SW480 (cell line): ENCODE measurements at places on chromosomes 7 and 10.

- no peak for DNase-seq
These were observed 74.6 kb upstream of the IKZF1 start for GRCh38 chr7:50229964-50230363.

GRCh38 chr10:13349463-13350274, 1.6 kb upstream of the SEPHS1 start:
- peak; percentile 38 for DNase-seq

- no peak for DNase-seq
These were observed 1481.3 kb downstream of the GATA3 start for GRCh38 chr10:9535744-9536143.

DNA sequence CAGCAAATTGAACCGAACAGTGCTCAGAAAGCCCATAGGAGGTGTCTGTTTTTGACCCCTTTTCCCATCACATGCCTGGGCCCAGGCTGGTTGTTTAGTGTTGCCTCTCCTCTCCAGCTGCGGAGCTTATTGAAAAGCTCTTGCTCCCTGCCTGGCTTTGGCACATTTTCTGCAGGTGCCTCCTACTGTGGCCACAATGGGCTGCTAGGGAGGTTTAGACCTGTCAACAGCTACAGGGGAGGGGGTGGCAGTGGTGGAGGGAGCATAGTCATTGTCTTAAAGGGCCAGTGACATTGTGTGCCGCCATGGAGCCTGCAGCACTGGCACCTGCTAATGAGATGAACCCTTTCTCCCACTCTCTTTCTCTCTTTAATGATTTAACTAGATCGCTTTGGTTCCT, 13.2 kb upstream of the ENO4 start:
- DNase-seq = no peak

DNA sequence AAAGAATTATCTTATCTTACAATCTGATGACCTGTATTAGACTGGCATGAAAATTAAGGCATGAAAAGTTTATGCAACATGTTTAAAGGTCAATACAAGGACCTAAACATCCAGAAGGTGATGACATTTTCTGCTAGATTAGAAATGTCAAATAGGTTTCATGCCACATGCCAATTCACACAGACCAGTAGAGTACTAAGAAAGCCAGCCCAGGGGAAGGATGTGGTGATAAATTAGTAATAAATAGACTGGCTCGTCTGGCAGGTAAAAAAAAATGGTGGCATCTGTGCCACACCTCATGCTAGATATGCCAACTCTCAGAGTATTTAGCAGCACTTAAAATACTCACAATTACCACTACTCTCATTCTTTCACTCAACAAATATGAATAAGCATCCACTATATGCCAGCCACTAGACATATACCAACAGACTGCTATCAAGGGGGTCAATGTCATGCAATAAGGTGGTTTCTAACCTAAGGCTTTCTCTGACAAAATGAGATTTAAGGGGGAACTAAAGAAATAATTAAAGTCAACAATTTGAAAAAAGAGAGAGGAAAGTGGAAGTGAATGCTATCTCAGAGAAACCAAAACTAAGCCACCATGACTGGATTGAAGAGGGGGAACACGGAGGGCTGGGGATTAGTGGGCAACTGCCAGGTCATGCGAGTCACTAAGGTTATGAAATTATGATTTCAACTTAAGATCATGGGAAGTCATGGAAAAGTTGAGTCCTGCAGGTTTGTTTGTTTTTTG, 83.5 kb downstream of the SGMS1 start:
- no peak for DNase-seq

DNA sequence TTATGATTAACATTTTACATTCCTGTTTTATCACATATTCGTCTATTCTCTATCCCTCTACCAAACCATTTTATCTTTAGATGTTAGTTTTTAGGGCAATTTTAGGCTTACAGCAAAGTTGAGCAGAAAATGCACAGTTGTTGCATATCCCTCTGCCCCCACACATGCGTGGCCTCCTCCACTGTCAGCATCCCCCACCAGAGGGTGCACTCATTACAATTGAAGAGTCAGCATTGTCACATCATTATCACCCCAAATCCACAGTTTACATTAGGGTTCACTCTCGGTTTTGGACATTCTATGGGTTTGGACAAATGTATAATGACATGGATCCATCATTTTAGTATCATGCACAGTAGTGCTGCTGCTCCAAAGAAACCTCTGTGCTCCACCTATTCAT, 86.4 kb downstream of the WDR37 start:
- no peak for DNase-seq

DNA sequence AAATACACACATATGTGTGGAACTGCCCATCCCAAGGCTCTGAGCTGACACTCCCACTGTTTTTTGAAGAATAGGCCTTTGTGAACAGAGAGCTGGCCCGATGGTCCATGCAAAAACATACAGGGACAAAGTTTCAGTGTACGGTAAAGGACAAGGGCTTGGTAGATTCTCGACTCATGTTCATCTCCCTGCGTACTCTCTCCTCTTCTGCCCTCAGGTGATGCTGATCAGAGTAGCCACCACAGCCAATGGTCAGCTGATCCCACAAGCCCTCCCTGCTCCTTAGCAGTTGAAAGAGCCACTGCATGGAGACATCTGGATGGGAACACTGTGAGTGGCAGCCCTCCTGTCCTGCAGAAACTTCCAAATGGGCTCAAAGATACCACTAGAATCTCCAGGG, 23.1 kb upstream of the C10orf71 start:
- no peak for DNase-seq

DNA sequence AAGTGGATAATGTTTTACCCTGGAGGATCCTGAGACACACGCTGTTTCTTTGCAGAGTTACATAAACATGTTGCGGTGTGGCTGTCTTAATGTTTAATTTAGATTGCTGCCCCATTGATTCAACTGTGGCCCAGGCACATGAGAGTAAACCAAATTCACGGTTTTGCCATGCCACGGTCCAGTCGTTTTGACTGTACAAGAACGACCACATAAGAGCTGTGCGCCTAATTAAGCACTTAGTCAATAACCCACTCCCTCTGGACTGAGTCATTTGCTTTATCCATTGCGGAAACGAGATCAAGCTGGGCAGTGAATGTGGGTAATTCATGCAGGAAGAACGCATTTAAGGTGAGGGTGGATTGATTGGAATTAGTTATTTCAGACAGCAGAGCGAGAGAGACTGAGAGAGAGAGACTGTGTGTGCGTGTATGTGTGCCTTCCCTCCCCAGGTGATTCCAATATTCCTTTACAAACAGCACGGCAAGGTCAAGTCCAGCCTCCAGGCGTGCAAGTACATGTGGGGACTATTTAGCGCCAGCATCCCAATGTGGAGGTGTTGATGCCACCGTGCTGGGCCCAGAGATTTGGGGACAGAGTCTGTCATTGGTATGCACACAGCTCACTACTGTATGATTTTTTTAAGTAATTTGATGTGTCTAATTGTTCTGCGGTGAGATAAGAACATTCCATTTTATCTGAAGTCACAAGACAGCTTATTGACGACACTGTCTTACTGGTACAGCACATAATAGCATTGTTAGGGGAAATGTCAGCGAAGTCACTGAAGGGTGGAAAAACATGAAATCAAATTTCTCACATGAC, 8.4 kb upstream of the TEX36 start:
- DNase-seq = peak; percentile 90

GRCh38 chr10:34364253-34365037, 450.7 kb downstream of the PARD3 start:
- no peak for DNase-seq

GRCh38 chr10:27893358-27893954, 105.4 kb downstream of the ODAD2 start:
- DNase-seq = peak; percentile 97

GRCh38 chr7:136717910-136718557, 150.4 kb upstream of the CHRM2 start:
- no peak for DNase-seq

GRCh38 chr7:90270431-90271178, 25.6 kb downstream of the CFAP69 start:
- no peak for DNase-seq

DNA sequence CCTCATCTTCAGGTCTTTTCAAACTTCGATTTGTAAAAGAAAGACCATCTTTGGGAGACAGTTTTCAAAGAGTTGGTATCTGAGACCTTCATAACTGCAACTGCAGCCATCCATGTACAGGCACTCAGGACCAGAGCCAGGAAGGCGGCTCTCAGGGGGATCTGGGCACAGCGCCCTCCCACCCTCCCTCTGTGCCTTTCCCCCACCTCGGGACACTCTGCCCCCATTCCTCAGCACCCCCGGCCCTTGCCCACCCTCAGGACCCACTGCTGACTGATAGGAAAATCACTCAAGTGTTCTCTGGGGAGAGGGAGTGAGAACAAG, 143.6 kb downstream of the CUBN start:
- DNase-seq = no peak

- DNase-seq = no peak
These were observed 4.0 kb upstream of the LGI1 start for GRCh38 chr10:93753621-93754250.

DNA sequence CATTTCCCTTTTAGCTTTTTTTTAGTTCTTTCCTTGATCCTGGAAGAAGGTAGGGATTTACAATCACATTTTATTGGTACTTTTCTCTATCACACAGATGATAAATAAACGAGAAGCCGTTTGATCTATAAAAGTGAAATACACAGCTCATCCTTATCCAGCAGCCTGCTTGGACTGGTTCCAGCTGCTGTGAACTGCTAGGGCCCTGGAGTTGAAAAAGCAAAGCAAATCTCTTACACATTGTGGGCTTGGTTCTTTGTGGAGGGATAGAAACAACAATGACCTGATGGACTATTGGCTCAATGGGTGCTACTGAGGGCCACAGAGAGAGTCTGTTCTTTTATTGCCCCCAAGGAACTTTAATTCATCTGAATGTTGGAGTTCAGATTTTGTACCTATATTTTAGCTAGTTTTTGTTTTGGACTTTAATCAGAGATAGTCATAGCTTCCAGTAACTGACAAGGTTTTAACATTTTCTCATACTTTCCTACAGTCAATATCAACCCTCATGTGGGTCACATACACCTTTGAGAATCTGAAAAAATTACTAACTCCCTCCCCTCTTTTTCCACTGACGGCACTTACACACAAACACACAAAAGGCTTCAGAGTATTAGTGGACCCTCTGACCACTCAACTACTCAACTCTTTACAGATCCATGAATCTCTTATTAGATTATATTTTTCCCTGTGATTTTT, 91.6 kb upstream of the CCDC6 start:
- DNase-seq = no peak
